Activated T-helper 2 cell treated with anti-CD3 and anti-CD28 coated beads, Interferon-gamma antibody, Interleukin-2, Interleukin-4, amounts not matched to agents 10 μg/mL and 5 μg/mL and 100 μg/mL, durations not matched to agents 14 hours and 24 hours and 36 hours (primary cell): ENCODE measurements at places on chromosomes 4 and X.

- peak overlapping the region; percentile 26 for H3K4me3 ChIP-seq
- H3K27ac ChIP-seq: no peak overlapping the region
- peaks cover 22% of the 10 kb centered on the region for H3K4me1 ChIP-seq
- no peaks in the 10 kb centered on the region for H3K36me3 ChIP-seq
- no peak for DNase-seq
Measured at GRCh38 chrX:153819384-153820040, 10.8 kb downstream of the PDZD4 start.

- DNase-seq: no peak
- peaks cover 77% of the 10 kb centered on the region for H3K27me3 ChIP-seq
- peaks cover 11% of the 10 kb centered on the region for H3K4me1 ChIP-seq
- no peak overlapping the region for H3K27ac ChIP-seq
Measured at GRCh38 chr4:113978561-113979147, 793 bp downstream of the ARSJ start.

- H3K4me3 ChIP-seq: no peak overlapping the region
- no peak overlapping the region for H3K27ac ChIP-seq
- H3K27me3 ChIP-seq: no peaks in the 10 kb centered on the region
- peaks cover 7% of the 10 kb centered on the region for H3K36me3 ChIP-seq
- DNase-seq: no peak
- H3K4me1 ChIP-seq: no peaks in the 10 kb centered on the region
Measured at GRCh38 chr4:88743696-88744095, 46.1 kb upstream of the NAP1L5 start.

DNA sequence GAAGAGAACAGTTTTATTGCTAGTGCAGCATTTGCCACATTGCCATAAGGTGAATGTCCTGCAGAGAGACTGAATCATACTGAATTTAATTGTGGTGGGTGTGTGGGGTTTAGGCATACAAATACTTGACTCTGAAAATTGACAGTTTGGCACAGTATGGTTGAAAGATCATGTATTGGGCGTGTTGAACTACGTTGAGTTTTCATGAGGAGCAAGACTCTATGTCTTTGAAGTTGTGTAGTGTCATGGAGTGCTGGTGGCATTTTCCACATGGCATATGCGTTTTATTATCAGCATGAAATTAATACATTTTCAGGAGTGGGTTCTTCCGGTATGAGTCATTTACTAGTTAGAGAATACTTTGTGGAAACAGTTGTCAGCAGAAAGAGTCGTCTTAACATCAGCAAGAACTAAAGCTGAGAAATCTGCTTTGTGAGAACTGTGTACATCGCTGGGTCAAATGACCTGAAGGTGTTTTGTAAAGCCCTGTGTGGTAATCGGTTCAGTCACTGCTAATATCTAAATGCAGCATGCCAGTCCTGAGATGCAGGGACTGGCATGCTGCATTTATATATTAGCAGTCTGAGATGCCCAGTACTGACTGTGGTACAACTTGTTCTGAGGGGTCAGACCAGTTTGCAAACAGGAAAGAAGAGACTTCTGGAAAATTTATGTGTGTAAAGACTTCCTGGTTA is 50.3 kb downstream of the ARHGAP10 start:
- H3K27me3 ChIP-seq: no peaks in the 10 kb centered on the region
- no peak for DNase-seq
- H3K36me3 ChIP-seq: peaks cover 2% of the 10 kb centered on the region
- H3K4me1 ChIP-seq: peaks cover 61% of the 10 kb centered on the region
- H3K4me3 ChIP-seq: no peak overlapping the region

DNA sequence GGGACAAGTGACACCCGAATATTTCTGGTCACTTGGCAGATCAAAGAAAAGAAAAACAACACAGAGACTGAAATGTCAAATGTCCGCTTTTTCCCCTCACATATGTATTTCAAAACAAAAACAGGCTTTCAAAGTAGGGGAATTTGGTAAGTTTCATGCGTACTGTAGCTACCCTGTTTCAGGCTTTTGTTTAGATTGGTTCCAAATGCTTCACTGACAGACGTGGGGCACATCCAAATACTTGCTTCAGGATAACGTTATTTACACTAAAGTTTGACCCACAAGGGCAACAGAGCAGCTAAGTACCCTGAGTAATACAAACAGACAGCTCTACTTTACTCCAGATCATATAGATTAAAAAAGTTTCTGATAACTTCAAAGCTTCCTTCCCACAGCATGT is 804.5 kb upstream of the POU3F4 start:
- no peaks in the 10 kb centered on the region for H3K36me3 ChIP-seq
- no peak overlapping the region for H3K27ac ChIP-seq
- H3K27me3 ChIP-seq: no peaks in the 10 kb centered on the region
- H3K4me3 ChIP-seq: no peak overlapping the region
- no peaks in the 10 kb centered on the region for H3K4me1 ChIP-seq
- no peak for DNase-seq

DNA sequence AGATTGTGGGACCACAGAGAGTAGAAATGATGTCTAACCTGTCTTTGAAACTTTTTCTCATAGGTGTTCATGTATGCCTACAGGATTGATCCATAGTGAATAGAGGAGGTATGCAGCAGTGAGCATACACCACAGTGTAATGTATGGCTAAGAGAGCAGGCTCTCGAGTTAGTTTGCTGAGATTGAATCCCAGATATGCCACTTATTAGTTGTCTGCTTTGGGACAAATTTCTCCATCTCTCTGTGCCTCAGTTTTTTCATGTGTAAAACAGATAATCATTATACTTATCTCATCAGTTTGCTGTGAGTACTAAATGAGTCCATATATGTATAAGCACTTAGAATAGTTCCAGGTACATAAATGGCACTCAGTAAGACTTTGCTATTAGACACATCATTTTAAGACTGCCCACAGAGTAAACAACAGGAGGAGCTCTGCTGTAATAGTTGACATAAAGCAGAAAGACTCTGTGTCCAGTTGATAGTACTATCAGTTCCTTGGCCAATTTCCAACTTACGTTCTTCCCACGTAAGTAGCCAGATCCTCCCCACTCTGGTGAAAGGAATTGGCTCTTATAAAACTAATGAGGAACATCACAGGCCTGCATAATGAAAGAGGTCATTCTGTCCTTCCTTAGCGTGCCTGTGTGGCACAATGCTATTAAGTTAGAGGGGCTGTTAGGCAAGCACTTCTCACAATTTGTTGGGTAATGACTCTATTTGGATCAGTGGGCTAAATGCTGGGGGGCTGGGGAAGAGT is 20.7 kb upstream of the RNF150 start:
- H3K36me3 ChIP-seq: no peaks in the 10 kb centered on the region
- no peaks in the 10 kb centered on the region for H3K27me3 ChIP-seq
- no peak overlapping the region for H3K27ac ChIP-seq
- H3K4me1 ChIP-seq: no peaks in the 10 kb centered on the region
- no peak overlapping the region for H3K4me3 ChIP-seq

- H3K27me3 ChIP-seq: no peaks in the 10 kb centered on the region
- H3K36me3 ChIP-seq: no peaks in the 10 kb centered on the region
- no peak overlapping the region for H3K27ac ChIP-seq
- H3K4me3 ChIP-seq: no peak overlapping the region
Measured at GRCh38 chr4:182770259-182770995, 146.8 kb downstream of the DCTD start.

GRCh38 chrX:115259238-115259875 is 25.5 kb upstream of the LRCH2 start:
- H3K27me3 ChIP-seq: no peaks in the 10 kb centered on the region
- H3K27ac ChIP-seq: no peak overlapping the region
- no peak for DNase-seq
- no peaks in the 10 kb centered on the region for H3K4me1 ChIP-seq
- H3K36me3 ChIP-seq: no peaks in the 10 kb centered on the region

DNA sequence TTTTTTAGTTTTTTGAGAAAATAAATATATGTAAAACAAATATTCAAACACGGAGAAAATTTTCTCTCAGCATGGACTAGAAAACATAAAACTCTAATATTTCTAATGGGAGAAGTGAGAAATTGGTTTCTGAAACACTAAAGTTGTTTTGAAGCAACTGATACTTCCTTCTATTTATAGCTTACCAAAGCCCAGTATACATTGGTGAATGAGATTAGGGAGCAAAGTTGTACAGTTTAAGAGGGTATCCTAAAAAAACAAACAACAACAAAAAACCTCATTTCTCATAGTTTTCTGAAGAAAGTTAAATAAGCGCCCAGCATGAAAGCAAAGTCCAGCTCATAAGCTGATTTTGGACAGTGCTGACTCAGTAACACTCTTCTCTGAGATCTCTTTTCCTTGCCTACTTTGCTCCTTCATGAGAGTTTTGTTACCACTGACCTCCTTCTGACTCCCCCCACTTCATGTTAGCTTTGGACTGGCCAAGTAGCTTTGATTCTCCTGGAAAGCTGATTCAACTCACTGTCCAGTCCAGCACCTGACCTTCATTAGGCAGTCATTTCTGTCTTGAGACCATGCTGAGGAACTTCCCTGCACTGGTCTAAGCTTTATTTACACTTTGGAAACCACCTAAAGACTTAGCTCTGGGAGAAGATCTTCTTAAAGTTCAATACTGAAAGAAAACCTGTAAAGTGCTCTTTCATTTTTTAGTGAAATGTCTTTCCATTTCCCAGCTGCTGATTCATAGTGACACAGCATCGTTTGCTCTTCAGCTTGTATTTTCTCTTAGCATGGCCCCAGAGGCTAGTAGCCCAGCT is 21.8 kb upstream of the P2RY10 start:
- H3K36me3 ChIP-seq: no peaks in the 10 kb centered on the region
- peak overlapping the region; percentile 91 for H3K27ac ChIP-seq
- H3K4me3 ChIP-seq: no peak overlapping the region
- DNase-seq: no peak
- H3K27me3 ChIP-seq: no peaks in the 10 kb centered on the region
- peaks cover 15% of the 10 kb centered on the region for H3K4me1 ChIP-seq

DNA sequence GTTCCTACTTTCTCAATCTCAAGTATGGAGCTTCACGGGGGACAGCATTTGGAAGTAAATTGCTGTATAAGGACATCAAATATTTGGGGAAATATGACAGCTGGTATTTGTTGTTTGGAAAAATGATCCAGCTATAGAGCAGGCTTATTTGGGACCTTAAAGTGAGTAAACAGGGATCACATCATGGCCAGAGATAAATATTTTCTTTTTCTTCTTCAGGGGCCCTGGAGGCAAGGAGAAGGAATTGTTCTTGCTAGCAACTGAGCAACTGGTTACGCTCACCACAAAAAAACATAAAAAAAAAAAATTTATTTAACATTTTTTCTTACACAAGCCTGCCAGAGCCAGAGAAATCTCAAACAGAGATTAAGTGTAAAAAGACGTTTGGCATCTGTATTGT is 277.2 kb upstream of the UGT8 start:
- H3K4me1 ChIP-seq: no peaks in the 10 kb centered on the region
- no peak overlapping the region for H3K4me3 ChIP-seq
- DNase-seq: no peak
- H3K27me3 ChIP-seq: no peaks in the 10 kb centered on the region
- H3K36me3 ChIP-seq: no peaks in the 10 kb centered on the region

DNA sequence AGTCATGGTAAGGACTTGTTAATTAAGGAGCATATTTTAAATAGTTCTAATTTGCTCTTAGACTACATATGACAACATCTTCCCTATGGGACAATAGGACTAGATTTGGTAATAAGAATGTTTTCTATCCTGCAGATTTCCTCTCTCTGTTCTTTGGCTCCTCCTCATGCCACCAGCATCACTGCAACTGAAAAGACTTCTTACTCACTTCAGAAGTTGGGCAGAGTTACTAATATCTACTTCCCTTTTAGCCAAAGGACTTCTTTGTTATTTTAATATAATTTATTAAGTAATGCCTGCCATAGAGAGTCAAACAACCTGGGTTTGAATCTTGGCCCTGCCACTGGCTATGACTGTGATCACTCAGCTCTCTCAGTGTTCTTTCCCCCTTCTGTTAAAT is 16.4 kb downstream of the MMAA start:
- H3K27me3 ChIP-seq: no peaks in the 10 kb centered on the region
- H3K4me3 ChIP-seq: no peak overlapping the region
- no peak for DNase-seq

DNA sequence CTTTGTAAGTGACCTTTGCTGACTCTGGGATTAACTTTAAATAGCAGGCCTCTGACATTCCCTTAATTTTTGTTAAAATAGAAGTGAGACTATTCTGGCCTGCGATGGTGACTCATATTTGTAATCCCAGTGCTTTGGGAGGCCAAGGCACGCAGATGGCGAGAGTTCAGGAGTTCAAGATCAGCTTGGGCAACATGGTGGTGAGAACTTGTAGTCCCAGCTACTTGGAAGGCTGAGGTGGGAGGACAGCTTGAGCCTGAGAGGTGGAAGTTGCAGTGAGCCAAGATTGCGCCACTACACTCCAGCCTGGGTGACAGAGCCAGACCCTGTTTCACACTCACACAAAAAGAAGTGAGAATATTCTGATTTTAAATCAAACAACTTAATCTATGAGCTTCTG is 27.3 kb downstream of the ZNF330 start:
- no peak overlapping the region for H3K4me3 ChIP-seq
- H3K4me1 ChIP-seq: peaks cover 8% of the 10 kb centered on the region
- DNase-seq: no peak

- H3K27ac ChIP-seq: peak overlapping the region; percentile 56
- no peak for DNase-seq
Measured at GRCh38 chr4:26360864-26361263, 40.0 kb downstream of the RBPJ start.

- H3K27ac ChIP-seq: no peak overlapping the region
- H3K4me3 ChIP-seq: no peak overlapping the region
- H3K4me1 ChIP-seq: no peaks in the 10 kb centered on the region
- DNase-seq: no peak
- H3K36me3 ChIP-seq: no peaks in the 10 kb centered on the region
- H3K27me3 ChIP-seq: peaks cover 6% of the 10 kb centered on the region
Measured at GRCh38 chr4:107835406-107835805, 10.7 kb downstream of the SGMS2 start.

- H3K36me3 ChIP-seq: no peaks in the 10 kb centered on the region
- no peaks in the 10 kb centered on the region for H3K27me3 ChIP-seq
- H3K4me1 ChIP-seq: no peaks in the 10 kb centered on the region
Measured at GRCh38 chrX:22987452-22987851, 12.3 kb upstream of the DDX53 start.

DNA sequence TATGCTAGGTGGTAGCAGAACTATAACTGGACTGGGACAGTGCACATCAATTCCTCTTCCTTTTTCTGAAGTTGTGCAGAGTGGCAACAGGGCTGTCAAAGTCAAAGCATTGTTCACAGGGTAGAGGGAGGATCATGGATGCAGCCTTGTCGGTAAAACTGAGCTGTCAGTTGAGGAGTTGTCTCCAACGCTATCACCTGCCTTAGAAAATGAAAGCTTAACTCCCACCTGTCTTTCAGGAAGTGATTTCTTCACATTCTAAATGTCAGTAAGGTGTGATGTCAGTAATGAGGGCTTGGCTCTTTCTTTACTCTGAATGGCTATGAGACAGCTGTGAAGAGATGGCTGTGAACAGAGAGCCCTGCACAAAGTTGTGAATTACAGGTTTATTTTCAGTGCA is 66.4 kb upstream of the BANK1 start:
- DNase-seq: no peak
- H3K27me3 ChIP-seq: peaks cover 1% of the 10 kb centered on the region
- no peak overlapping the region for H3K4me3 ChIP-seq

DNA sequence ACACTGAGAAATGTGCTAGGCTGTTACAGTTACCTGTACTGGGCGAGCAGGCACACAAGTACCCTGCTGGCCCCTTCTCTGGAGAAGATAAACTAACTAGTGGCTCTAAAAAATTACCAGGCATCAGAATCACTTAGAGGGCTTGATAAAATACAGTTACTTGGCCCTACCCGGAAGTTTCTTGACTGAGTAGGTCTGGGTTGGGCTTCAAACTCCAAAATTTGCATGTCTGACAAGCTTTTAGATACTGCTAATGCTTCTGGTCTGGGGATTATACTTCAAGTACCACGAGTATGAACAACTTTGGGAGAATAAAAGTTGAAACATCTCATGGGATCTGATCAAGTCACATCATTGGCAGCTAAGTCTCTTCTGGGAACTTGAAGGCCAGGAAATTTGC is 30.8 kb downstream of the CEP135 start:
- H3K4me1 ChIP-seq: peaks cover 8% of the 10 kb centered on the region
- H3K36me3 ChIP-seq: peaks cover 53% of the 10 kb centered on the region
- no peaks in the 10 kb centered on the region for H3K27me3 ChIP-seq
- H3K27ac ChIP-seq: no peak overlapping the region
- no peak for DNase-seq
